ENCODE measurements at places on chromosomes 4 and X. TPM values are rescaled to one million over a fixed set of nuclear protein-coding genes. Genes with fewer than 3 reads are reported as not detected.

MAGEA6 gene
- total RNA-seq = not detected

ATP2B3 gene
- not detected for total RNA-seq

MFAP3L gene
- 2.5 TPM for total RNA-seq

LIMCH1 gene
- total RNA-seq = 1.4 TPM

Measured in epithelial cell of alveolus of lung (primary cell).